ENCODE measurements at places on chromosomes 1 and 21. TPM values are rescaled to one million over a fixed set of nuclear protein-coding genes. Genes with fewer than 3 reads are reported as not detected.

Gene KIAA0040
- 5.0 TPM for total RNA-seq

Gene SPRR2B
- not detected for total RNA-seq

Gene C1orf87
- not detected for total RNA-seq

- H3K27ac ChIP-seq = peak overlapping the region; percentile 55
- peak overlapping the region; percentile 61 for H3K4me3 ChIP-seq
- peaks cover 38% of the 10 kb centered on the region for H3K36me3 ChIP-seq
- peak; percentile 83 for DNase-seq
- no peaks in the 10 kb centered on the region for H3K27me3 ChIP-seq
These were observed 18.3 kb upstream of the VAMP3 start for GRCh38 chr1:7752512-7753417.

DNA sequence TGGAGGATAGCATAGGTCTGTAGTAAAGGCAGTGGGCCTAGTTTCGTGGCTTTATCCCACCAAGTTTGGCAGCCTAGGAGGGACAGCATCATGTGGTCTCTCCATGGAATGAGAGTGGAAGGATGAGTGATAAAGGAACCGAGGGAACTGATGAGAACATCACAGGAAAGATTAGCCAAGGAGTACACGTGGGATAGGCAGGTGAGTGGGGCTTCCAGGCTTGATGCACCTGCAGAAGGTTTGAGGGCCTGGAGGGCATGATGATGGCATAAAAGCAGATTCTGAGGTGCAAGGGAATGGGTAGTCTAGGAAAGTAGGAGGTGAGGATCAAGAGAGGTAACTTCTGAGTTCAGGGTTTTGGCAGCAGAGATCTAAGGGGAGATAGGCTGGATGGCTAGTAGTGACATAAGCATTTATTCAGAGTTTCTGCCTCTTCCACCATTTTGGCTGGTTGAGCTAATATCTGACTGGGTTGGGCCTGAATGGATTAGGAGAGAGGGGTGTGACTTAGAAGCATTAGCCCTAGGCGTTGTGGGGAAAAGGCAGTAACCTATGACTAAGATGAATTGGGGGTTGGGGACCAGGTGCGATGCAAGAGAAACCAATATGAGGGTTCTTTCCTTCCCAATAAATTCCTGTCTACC, 9.1 kb downstream of the PTGFRN start:
- H3K36me3 ChIP-seq = no peaks in the 10 kb centered on the region
- H3K27me3 ChIP-seq = no peaks in the 10 kb centered on the region
- no peak overlapping the region for H3K4me3 ChIP-seq
- no peak overlapping the region for H3K27ac ChIP-seq
- no peaks in the 10 kb centered on the region for H3K4me1 ChIP-seq
- DNase-seq = no peak

DNA sequence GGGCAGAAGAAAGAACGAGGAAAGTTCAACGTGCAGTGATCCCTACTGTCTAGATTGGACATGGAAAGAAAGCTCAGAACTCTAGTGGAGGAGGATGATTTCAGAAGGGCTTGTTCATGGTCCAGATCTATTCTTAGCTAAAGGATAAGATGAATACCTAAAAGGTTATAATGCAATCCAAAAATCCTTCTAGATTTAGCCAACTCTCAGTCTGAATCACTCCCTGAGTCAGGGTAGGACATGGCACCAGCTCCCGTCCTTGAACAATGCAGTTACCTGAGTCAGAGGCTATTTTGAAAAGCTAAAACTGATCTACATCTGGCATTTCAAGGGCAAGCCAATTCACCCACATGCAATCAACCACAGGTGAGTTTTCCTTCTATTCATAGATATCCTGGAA, 38.8 kb upstream of the HIVEP3 start:
- H3K27ac ChIP-seq = no peak overlapping the region
- no peaks in the 10 kb centered on the region for H3K27me3 ChIP-seq
- DNase-seq = no peak
- H3K4me1 ChIP-seq = no peaks in the 10 kb centered on the region

DNA sequence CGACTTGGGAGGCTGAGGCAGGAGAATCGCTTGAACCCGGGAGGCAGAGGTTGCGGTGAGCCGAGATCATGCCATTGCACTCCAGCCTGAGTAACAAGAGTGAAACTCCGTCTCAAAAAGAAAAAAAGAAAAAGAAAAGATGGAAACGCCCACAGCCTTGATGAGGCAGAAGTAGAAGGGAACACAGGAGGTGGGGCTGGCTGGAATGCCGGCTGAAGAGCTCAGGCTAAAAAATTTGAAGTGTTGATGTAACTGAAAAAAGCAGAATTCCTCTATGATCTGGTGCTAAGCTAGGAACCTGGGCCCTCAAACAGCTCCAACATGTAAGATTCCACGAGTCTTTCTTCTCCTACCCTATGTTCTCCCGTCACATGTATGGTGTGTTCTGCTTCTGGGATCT, 53.6 kb downstream of the SLC66A1 start:
- H3K4me1 ChIP-seq = peaks cover 15% of the 10 kb centered on the region
- no peaks in the 10 kb centered on the region for H3K27me3 ChIP-seq
- no peak overlapping the region for H3K27ac ChIP-seq
- peaks cover 29% of the 10 kb centered on the region for H3K36me3 ChIP-seq
- no peak overlapping the region for H3K4me3 ChIP-seq

Gene VANGL2
- total RNA-seq = 68.7 TPM

DNA sequence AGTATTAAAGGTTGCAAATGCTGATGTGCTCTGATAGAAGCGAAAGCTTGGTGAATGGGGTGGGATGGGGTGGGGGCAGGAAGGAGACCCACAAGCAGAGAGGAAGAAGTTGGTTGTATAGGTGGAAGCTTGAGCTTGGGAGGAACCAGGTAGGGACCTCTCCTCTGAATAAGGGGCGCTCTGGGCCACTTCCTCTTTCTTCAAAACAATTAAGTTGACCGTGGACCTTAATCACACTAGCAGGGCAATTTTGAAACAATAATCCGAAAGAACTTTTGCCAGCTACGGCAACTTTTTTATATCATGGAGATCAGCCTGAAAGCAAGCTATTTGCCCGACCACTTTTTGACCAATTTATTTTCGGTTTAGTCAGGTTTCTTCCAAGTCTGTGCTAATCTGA, 1.9 kb upstream of the DYRK1A start:
- no peak overlapping the region for H3K27ac ChIP-seq
- H3K4me1 ChIP-seq = no peaks in the 10 kb centered on the region
- no peaks in the 10 kb centered on the region for H3K27me3 ChIP-seq
- no peak for DNase-seq
- H3K36me3 ChIP-seq = no peaks in the 10 kb centered on the region

DNA sequence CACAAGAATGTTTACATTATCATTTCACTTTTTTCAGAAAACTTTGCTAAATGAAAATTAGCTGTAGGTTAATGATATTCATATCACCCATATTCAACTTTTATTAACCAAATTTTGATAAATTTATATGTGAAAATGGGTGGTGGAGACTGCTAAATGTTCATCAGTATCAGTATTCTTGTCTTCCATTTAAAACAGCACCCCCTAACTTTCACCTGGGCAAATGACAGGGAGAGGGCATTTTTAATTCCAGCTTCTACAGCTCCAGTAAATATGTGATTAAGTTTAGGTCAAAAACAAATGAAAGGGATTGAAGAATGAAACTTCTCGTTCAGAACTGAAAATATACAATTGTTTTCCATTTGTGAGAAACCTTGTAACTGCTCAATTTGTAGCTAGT, 722.2 kb downstream of the KCNT2 start:
- DNase-seq = no peak
- no peak overlapping the region for H3K27ac ChIP-seq
- H3K27me3 ChIP-seq = no peaks in the 10 kb centered on the region
- no peaks in the 10 kb centered on the region for H3K36me3 ChIP-seq
- no peaks in the 10 kb centered on the region for H3K4me1 ChIP-seq

DNA sequence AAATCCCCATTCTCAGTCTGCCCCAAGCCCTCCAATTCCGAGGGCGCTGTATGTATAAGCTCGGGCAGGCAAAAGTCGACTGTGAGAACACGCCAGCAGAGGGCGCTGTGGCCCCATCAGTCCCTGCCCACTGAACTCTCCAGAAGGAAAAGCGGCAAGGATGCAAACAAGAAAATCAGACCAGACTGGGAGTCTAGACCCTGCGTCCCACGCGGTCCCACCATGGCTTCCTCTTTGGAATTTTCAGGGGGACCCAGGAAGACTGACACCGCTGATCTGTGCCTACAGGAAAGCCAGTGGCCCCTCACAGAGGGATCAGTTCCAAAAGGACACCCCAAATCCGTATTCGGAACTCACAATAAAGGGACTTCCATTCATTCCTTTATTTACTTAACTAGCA, 19.5 kb downstream of the TEX35 start:
- no peak overlapping the region for H3K4me3 ChIP-seq
- DNase-seq = peak; percentile 95

Gene TRIM58
- total RNA-seq = 1.7 TPM

- DNase-seq = no peak
- H3K4me3 ChIP-seq = no peak overlapping the region
- H3K27ac ChIP-seq = no peak overlapping the region
- no peaks in the 10 kb centered on the region for H3K36me3 ChIP-seq
- H3K4me1 ChIP-seq = no peaks in the 10 kb centered on the region
These were observed 850.0 kb downstream of the LTN1 start for GRCh38 chr21:28142697-28143096.

Gene PAQR6
- total RNA-seq = 18.5 TPM

GRCh38 chr1:172724765-172725613, 66.1 kb downstream of the FASLG start:
- no peak for DNase-seq
- no peak overlapping the region for H3K4me3 ChIP-seq
- H3K27me3 ChIP-seq = no peaks in the 10 kb centered on the region
- H3K27ac ChIP-seq = no peak overlapping the region

- peaks cover 45% of the 10 kb centered on the region for H3K36me3 ChIP-seq
- DNase-seq = no peak
- H3K27me3 ChIP-seq = no peaks in the 10 kb centered on the region
- H3K4me1 ChIP-seq = no peaks in the 10 kb centered on the region
These were observed 250.6 kb downstream of the FMN2 start for GRCh38 chr1:240342251-240342625.

Gene KCND3
- total RNA-seq = not detected

Gene CFAP141
- not detected for total RNA-seq

Gene FAM78B
- 6.0 TPM for total RNA-seq

Gene PALMD
- total RNA-seq = 0.38 TPM

DNA sequence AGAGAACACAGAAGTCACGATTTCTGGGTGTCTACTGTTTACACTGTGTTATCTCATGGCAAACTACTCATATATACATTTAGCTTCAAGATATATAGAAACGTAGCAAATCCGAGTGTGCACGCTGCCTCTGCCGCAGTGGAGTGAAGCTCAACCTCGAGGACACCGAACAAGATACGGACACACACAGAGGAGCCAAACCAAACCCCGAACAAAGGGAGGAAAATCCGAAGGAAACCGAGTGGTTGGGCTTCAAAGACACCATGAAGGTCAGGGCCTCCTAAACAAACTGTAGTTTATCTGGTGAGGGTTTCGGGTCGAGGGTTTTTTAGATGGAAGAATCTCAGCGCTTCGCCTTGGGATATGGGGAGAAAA, 34.5 kb downstream of the SLC45A1 start:
- no peaks in the 10 kb centered on the region for H3K27me3 ChIP-seq
- no peak for DNase-seq
- H3K4me1 ChIP-seq = no peaks in the 10 kb centered on the region
- peaks cover 46% of the 10 kb centered on the region for H3K36me3 ChIP-seq

DNA sequence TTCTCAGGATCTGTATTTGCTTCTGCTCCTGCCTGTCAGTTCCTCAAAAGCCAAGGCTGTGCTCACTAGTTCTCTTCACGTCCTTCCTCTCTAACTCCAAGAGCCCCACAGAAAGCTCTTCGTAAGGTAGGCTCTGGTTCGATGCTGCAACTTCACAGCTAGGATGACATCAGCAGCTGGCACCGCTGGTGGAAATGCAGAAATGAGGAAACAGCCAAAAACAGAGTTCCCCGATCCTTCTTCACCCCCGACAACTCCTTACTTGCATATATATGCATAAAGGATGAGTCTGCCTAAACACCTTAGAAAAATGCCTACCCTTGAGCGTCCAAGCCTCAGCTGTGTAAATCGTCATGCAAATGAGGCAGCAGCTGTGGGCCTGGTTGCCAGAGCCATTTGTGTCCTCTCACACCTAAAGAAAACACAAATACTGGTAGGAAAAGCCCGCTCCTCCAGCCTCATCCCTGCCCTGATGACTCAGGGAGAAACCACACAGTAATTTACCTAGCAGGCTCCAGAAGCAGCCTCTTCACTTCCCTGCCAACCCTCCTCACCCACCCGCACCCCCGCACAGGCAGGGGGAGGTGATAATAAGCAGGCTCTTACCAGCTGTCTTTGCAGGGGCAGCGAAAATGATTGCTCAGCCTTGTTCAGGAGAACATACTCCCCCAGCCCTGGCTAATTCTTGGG, 28.2 kb downstream of the BATF3 start:
- no peaks in the 10 kb centered on the region for H3K27me3 ChIP-seq
- peaks cover 33% of the 10 kb centered on the region for H3K4me1 ChIP-seq
- peak; percentile 84 for DNase-seq
- no peak overlapping the region for H3K27ac ChIP-seq
- no peak overlapping the region for H3K4me3 ChIP-seq

Gene GNAT2
- not detected for total RNA-seq

Gene IQCC
- total RNA-seq = 4.7 TPM

- no peaks in the 10 kb centered on the region for H3K36me3 ChIP-seq
- no peaks in the 10 kb centered on the region for H3K4me1 ChIP-seq
- peaks cover 69% of the 10 kb centered on the region for H3K27me3 ChIP-seq
- DNase-seq = no peak
- no peak overlapping the region for H3K27ac ChIP-seq
These were observed 2.7 kb downstream of the RGL1 start for GRCh38 chr1:183807549-183808168.

GRCh38 chr1:34978921-34979320, 6.2 kb downstream of the TMEM35B start:
- H3K36me3 ChIP-seq = peaks cover 14% of the 10 kb centered on the region
- H3K4me1 ChIP-seq = peaks cover 1% of the 10 kb centered on the region
- no peak overlapping the region for H3K4me3 ChIP-seq
- H3K27ac ChIP-seq = no peak overlapping the region
- H3K27me3 ChIP-seq = no peaks in the 10 kb centered on the region

DNA sequence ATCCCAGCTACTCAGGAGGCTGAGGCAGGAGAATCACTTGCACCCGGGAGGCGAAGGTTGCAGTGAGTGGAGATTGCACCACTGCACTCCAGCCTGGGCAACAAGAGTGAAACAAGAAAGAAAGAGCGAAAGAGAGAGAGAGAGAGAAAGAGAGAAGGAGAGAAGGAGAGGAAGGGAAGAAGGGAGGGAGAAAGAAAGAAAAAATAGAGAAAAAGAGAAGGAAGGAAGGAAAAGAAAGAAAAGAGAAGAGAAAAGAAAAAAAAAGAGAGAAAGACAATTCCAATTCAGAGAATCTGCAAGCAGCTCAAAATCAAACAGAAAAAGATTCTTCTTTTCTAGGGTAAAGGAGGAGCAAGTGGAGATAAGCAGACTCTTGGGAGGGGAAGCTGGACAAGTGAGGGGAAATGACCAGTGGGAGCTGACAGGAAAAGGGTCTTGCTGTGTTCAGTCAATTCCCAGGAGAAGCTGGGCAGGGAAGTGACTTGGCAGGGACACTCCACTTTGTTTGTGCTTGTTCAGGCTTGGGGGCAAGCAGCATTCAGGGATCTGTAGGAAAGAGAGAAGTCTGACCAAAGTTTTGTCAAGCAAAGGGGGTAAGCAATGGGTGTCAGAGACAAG, 3.6 kb upstream of the CAPN2 start:
- H3K36me3 ChIP-seq = no peaks in the 10 kb centered on the region
- no peak overlapping the region for H3K27ac ChIP-seq
- H3K4me1 ChIP-seq = peaks cover 8% of the 10 kb centered on the region
- no peaks in the 10 kb centered on the region for H3K27me3 ChIP-seq
- DNase-seq = peak; percentile 29

Measured in endodermal cell (in vitro differentiated cells).